ENCODE measurements at places on chromosomes 6 and 20.

- DNase-seq, result no peak
Observed at GRCh38 chr6:31610968-31611367, 4.1 kb upstream of the AIF1 start.

DNA sequence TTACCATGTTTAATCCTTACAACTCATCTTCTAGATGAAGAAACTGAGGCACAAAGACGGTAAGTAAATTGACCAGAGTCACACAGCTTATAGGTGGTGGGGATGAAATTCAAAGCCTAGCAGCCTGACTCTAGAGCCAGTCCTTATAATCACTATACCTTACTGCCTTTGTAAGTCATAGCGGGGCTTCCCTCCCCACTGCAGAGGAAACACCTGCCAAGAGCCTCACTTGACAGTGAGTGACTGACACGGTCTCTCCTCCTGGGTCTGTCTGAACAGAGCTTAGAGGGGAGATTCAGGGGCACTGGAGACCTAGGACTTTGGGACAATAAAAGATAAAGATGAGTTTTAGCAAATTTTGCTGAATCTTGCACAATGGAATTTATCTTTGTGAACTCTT, 12.8 kb downstream of the SUN5 start:
- DNase-seq, result no peak

DNA sequence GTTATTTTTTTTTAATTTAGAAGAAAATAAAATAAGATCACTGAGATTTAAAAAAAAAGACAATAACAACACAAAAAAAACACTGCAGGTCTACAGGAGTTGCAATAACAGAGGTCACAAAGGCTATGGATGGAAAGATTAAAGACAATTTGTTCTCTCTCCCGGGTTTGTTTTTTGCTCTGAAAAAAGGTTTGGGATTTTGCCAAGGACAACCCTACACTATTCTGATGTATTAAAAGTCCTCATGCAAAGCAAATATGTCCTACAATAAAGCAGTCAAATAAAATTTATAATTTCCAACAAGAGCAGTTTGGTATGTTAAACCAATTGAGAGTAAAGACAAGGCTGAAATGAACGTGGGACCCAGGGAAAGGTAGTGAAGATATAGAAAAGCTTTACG, 55.6 kb downstream of the PTPRK start:
- DNase-seq, result no peak

- no peak for DNase-seq
Observed at GRCh38 chr6:75656479-75656878, 54.8 kb downstream of the SENP6 start.

DNA sequence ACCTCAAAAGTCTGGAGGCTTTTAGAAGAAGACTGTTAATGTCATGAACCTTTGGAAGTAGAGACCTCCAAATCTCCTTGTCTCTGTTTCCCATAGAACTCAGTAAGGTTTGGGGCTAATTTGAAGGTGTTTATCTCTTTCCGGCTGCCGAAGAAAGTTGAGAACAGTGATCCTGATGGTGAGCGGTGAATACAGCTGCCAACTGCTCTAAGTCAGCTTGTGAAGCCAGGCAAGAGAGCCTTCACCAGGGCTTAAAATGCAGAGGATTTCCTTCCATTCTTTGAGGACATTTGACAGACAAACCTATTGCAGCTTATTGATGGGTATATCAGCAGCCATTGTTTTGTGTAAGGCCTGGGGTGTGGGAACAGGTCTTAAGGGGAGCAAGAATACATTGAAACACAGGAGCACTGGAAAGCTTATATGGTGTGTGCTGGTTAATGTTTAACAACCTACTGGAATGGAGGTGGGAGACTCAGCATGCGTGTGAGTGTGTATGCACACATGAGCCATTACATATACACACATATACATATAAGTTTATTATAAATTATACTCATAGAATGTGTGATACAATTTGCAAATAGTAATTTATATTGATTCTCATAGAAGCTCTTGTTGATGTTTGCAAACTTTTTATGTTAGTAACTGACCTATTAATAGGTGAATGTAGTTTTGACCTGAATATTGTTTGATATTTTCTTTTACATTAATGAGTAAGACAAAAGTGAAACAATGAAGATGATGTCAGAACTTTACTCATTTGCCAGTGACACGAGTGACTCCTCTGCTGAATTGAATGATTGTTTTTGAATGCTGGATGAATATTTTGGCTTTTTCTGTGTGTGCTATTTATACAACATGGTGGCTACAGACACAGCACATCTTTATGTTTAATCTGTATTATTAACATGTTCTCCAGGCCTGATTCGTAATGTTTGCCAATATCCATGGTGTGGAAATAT, 18.1 kb downstream of the PLEKHG1 start:
- no peak for DNase-seq

DNA sequence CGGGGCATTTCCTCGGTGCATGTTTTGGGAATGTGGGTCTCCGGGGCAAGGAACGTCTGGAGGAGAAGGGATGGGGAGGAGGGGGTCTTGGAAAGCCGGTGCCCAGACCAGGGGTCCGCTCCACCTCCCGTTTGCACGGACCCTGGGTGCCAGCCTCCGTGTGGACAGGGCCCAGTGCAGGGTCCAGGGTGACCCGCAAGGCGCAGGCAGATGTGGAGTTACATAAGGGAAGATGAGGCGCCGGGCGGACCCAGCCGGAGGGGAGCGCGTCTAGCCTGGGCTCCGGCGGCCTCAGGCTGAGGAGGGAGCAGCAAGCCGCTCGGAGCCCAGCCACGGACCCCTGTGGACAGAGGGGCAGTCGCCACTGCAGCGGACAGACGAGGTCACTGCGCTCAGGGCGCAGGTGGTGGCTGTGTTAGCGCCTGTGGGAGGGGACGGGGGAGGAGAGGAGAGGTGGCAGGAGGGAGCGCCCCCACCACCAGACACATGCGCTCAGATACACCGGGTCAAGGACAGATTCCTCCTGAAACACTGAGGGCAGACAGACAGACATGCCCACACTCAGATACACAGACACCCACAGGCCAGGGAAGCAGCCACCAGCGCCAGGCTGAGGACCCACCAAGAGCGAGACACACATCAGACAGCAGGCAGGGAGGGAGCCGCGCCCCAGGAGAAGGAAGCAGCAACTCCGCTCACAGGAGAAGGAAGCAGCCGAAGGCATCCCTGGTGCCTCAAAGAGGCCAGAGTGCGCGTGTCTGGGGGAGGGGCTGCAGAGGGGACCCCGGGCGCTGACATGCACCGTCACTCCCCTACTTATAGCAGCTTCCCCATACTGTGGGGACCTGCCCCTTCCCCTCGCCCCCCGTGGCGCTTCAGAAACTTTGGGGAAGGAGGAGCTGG, 839 bp upstream of the HRH3 start:
- DNase-seq, result no peak

GRCh38 chr20:17765017-17765416, 65.3 kb downstream of the BANF2 start:
- DNase-seq, result no peak

DNA sequence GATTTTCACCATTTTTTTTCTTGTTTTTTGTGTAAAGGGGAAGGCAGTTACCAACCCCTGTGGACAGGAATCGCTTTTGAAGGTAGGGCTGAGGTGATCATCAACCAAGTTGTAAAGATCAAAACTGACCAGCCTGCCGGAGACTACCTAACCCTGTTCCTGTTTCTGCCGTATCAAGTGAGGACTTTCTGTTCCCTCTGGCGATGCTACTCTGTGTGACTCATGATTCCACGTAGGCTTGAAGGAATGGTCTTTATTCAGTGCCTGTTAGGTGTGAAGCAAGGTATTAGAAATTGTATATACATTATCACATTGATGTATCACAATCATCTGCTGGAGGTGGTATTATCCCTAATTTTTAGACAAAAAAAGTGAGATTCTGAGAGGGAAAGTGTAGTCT, 161.3 kb downstream of the SOX4 start:
- no peak for DNase-seq

GRCh38 chr20:8755340-8756118, 313.4 kb upstream of the PLCB4 start:
- no peak for DNase-seq

DNA sequence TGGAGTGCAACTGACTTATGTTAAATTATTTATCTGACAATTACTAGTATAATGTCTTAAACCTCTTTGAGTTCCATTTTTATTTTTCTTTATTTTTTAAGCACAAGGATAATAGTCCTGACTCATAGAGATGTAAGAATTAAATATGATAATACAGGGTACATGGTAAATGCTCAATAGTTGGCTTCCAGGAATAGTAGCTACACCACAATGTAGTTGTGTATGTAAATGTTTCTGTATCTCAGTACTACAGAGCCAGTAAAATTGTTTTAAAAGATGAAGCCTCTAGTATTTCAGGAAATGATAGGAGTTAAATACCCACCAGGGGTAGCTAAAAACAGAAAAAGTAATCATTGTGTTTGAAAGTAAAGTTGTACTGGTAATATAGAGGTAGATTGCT, 487.4 kb upstream of the IRAK1BP1 start:
- no peak for DNase-seq

DNA sequence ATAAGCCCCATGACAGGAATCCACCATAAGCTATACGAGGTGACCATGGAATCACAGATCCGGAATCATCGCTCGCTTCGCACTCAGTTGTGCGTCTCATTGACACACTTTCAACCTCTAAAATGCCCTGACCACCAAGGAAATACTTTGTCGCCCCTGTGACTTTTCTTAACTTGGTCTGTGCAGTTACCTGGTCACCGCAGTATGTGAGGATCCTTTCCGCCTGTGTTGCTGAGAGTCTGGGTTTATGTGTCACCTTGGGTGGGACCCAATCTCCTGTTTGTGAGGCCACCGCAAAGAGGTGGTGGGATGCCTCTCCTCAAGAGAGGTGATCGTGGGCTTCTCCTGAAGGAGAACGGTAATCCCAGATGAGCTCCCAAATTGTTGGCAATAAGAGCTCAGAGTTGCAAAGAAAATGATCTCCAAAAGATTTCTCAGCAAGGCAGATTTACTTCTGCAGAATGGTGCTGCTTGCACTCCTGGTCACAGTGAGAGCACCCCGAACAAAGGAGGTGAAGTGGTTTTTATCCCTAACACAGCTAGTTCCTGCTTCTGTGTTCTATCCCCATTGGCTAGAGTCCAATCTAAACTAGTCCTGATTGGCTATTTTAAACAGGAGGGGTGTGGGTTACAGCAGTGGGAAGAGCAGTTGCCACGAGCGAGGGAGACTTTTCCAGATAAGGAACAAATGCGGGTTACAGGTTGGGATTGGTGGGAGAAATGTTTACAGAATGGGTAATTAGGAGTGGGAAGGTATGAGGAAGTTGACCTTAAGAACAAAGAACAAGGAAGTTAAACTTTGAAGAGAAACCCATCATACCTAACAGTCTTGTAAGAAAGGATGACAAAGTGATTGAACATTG, 9.1 kb upstream of the ZNFX1 start:
- no peak for DNase-seq

- no peak for DNase-seq
Observed at GRCh38 chr20:57402206-57403125, 11.3 kb downstream of the RBM38 start.

All from stimulated activated CD8-positive, alpha-beta memory T cell treated with anti-CD3 and anti-CD28 coated beads, Interleukin-4, amount 100 ng/mL, for 1 hour (primary cell).